ENCODE measurements at places on chromosomes 13 and 19. TPM values are rescaled to one million over a fixed set of nuclear protein-coding genes. Genes with fewer than 3 reads are reported as not detected.

Gene THSD8
- total RNA-seq, result 10.3 TPM

Gene SPACA4
- total RNA-seq, result not detected

Gene CATSPERD
- total RNA-seq, result 0.03 TPM

Gene PAN3
- total RNA-seq, result 7.1 TPM

Gene F7
- total RNA-seq, result 0.07 TPM

Gene CYP2F1
- total RNA-seq, result not detected

Gene SIX5
- total RNA-seq, result 23.9 TPM

Gene HSH2D
- total RNA-seq, result not detected

Gene LONP1
- total RNA-seq, result 58.6 TPM

Gene RXFP2
- not detected for total RNA-seq

Gene SHISA7
- not detected for total RNA-seq

Gene EPSTI1
- total RNA-seq, result 0.25 TPM

Gene RBM42
- total RNA-seq, result 195 TPM

Gene IGFL3
- not detected for total RNA-seq

Gene FFAR2
- not detected for total RNA-seq

Gene BCL3
- 57.8 TPM for total RNA-seq

Gene B3GNT8
- total RNA-seq, result 0.12 TPM

Gene B3GNT3
- 4.1 TPM for total RNA-seq

Gene CYP2A6
- total RNA-seq, result not detected

Gene ANKRD24
- total RNA-seq, result 0.18 TPM

Gene ZNF90
- not detected for total RNA-seq

Gene OBI1
- total RNA-seq, result 8.1 TPM

Gene RNF17
- not detected for total RNA-seq

Gene IGLON5
- not detected for total RNA-seq

Gene CACNG7
- total RNA-seq, result 8.0 TPM

Gene SMAD9
- 0.14 TPM for total RNA-seq

Gene GRK1
- not detected for total RNA-seq

Gene FPR1
- total RNA-seq, result 0.08 TPM

Gene STRN4
- 81.4 TPM for total RNA-seq

Gene MAB21L1
- not detected for total RNA-seq

Gene PTGER1
- not detected for total RNA-seq

Gene CEACAM7
- 0.03 TPM for total RNA-seq

Gene OR7C1
- not detected for total RNA-seq

Gene CD33
- total RNA-seq, result not detected

Gene SBK2
- total RNA-seq, result 2.1 TPM

All from A549 treated with Hydrocortisone at 1 μM for 4 hours (cell line).